D721Med (cell line): ENCODE measurements at places on chromosomes 3 and 15.

DNA sequence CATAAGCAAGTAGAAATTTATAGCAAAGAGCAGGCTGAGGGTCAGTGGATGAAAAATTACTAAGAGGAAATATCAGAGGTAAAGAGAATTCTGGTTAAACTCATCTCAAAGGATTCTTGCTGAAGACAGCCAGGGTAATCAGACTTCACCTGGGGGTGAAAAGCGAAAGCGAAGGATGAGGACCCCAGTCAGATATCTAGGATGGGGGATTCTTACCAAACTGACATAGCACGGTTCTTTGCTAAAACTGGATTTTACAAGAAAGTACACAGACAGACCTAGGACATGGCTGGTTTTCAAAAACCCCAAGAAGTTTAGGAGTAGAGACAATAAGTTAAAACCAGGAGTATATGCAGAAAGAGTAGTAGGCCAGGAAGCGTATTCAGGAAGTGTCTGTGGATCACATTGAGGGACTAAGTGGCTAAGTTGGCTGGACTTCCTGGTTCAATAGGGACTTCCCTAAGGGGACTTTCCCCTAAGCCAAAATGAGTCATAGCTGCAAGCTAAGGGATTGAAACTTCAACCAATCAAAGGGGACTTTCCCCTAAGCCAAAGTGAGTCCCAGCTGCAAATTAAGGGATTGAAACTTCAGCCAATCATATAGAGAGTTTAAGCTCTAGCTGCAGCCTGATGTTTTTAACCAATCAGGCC is 2.4 kb upstream of the CFAP91 start:
- DNase-seq = no peak

- DNase-seq = no peak
These were observed 67.9 kb upstream of the TNIK start for GRCh38 chr3:171528102-171528501.

DNA sequence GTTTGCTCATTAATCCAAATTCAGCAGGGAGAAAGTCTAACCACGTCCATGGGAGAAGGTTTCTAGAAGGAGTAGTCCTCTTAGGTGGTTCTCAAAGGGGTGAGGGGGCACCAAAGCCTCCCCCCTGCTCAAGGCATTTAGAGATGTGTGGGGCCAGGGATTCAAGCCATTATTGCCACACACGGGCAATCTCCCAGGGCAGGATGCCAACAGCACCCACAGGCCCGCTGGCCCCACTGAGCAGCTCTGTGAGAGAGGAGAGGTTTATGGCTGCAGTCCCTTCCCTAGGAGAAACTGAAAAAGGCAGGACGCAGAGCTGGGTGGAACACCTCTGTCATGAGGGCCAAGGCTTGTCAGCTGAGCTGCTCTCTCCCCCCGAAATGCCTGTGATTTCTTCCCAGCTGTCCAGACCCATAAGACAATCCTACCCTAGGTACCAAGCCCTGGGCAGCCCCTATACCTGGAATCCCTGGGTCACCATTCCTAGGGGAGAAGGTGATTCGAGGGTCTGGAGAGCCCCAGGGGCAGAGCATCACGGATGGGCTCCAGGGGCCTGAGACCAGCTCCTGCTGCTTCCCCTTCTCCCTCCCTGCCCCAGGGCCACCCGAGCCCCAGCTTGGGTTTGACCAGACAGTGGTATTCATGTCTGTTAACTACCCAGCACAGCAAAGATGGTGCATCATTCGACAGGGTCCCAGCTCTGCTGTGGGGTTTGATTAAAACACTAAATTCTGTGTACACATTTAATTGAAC is 39.0 kb downstream of the WHAMM start:
- no peak for DNase-seq

DNA sequence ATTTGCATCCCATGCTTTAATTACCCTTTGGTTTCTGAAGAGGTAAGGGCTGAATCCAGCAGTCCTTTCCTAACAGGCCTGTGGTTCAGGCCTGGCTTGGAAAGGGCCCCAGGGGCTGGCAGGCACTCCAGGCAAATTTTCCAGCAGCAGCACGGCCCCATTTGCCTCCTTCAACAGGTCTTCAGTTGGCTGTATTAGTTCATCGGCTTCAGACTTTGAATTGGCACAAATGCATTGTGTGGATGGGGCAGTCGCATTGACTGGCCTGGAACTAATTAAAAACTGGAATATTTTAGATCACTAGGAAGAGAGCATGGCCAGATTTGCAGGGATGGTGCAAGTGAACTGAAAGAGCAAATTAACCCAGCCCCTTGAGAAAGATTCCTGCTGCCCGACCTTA is 207.8 kb upstream of the MCTP2 start:
- no peak for DNase-seq

DNA sequence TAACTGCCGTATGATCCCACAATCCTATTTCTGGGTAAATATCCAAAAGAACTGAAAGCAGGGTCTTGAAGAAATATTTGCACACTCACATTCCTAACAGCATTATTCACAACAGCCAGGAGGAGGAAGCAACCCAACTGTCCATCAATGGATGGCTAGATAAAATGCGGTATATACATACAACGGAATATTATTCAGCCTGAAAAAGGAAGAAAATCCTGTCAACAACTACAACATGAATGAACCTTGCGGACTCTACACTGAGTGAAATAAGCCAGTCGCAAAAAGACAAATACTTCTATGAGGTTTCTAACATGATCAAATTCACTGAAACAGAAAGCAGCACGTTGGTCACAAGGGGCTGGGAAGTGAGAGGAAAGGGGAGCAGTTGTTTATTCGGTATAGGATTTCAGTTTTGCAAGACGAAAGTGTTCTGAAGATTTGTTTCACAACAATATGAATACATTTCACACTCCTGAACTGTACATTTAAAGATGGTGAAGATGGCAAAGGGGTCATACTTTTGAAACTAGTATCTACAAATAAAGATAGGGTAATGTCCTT is 6.2 kb downstream of the DLG1 start:
- DNase-seq = no peak

DNA sequence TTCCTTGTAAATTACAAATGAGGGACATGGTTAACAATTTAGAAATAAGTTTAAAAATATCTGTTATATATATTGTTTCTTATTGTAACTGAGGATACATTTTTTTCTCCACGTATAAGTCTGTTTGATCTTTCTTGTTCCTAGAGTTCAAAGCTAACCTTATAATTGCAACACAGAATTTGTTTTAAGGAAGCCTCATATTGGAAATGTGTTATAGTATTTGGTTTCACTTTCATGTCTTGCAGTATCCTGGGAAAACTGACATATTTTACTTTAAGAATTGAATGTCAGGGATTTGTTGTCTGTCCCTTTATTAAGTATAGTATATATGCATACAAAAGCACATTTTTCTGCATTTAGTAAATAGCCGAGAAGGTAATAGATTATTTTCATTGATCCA is 23.5 kb upstream of the NIT2 start:
- DNase-seq = no peak

DNA sequence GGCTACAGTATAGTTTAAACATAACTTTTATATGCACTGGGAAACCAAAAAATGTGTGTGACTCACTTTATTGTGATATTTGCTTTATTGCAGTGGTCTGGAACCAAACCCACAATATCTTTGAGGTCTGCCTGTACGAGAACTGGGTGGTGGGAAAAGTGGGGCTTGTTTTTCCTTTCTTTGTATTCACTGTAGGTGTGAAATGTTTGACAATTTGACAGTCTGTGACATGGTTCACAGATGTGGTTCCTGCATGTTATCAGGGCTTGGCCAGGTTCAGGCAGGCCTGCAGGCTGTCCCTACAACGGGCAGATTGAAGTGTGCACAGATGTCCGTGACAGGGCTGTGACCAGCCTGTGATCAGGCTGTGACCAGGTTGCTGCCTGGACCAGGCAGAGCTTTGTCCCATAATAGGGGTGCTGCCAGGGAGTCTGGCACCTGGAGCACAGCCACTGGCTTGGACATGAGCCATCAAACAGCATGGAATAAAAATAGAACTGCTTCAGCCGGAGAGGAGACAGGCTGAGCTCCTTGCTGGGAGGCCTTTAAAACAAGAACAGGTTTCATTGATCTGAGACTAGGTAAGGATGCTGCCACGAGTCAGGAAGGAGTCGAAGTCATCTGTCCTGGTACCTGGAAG is 61.0 kb downstream of the KLF13 start:
- no peak for DNase-seq

DNA sequence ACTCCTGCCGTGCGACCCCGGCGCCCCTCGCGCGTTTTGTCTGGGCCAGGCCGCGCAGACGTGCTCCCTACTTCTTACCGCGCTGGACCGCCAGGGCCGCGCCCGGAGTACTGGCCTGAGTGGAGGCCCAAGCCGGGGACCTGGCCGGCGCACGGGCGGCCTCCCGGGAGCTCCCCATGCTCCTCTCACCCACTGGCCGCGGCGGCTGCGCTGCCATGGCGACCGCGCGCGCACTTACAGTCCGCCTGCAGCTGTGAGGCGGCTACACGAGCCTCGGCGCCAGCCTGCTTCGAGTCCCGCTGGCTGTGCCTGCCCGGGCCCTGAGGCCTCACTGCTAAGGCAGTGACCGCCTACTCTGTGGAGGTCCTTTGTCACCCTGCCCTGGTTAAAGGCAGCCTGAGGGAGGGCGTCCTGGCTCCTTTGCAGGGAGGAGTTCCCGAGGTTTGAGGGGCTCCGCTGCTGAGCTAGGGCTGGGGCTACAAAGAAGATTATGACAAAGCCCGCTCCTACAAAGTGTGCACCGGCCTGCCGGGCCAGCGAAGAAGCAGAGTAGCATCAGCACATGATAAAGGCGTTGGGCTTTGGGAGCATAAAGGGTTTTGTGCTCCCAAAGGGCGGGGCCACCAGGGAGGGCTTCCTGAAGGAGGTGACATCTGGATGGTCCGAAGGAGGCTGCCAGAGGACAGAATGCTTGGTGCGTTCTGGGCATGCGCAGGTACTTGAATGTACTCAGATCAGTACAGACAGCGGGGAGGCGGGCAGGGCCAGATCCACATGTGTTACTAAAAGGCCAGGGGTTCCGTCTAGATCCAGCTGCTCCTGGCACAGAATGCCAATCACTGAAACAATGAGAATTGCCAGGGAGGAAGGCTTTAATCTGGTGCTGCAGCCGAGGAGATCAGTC is at the start of the genes LRRC34 and LRRIQ4:
TSS of gene LRRC34 (minus strand) at position 573 of the 904 bp plus-strand sequence. CDS start at position 217, 356 bp downstream.
TSS of gene LRRIQ4 (plus strand) at position 539 of the 904 bp plus-strand sequence. CDS start 9,052 bp downstream, outside the sequence.
- DNase-seq = no peak
